ENCODE measurements at places on chromosomes 5 and 9.

DNA sequence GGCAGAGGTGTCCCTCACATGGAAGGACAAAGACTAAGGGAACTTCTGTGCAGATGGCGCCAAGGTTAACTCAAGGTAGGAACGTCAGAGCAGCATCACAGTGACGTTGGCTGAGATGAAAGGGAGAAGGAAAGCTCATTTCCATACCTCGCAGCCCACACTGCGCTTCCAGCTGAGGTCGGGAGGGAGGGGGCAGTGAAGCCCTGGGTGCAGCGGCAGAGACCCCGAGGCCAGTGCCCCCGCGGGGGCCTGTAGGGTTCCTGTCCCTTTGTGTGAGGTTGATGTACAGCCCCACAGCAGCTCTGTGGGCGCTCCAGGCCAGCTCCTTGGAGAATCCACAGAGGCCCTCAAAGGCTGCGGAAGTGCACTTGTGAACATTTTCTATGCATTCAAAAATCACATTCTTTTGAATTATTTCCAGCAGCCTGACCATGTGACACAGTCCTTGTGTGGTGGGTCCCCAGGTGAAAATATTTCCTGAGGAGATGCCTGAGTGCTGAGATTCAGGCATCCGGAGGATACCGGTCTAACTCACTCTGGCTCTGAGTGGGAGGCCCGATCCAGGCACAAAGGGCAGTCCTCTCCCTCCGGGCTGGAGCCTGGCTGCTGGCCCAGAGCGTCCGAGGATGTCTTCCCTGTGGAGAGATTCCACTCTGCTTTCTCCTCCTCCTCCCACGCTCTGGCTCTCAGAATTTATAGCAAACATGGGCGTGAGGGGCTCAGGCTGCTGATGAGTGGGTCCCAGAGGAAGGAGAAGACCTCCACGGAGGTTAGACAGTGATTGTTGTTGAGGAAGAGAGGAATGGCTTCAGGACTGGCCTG lies 150.7 kb downstream of the ICE1 start:
- no peak for DNase-seq

DNA sequence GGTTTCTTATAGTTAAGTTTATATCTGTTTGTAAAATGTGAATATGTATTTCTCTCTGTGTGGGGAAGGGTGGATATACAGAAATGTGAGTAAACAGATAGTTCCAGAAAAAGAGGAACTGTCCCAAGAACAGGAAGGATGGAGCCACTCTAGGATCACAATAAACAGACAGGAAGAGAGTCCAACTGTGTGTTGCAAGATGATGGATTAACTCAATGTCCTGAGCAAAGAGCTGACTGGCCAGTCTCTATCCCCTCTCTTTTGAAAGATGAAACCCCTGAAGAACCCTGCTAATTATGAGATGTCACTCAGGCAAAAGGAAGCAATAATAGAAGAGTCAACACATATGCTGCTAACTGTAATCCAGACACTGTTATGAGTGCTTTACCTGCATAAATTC lies 202.7 kb downstream of the SEMA6A start:
- peak; percentile 12 for DNase-seq

DNA sequence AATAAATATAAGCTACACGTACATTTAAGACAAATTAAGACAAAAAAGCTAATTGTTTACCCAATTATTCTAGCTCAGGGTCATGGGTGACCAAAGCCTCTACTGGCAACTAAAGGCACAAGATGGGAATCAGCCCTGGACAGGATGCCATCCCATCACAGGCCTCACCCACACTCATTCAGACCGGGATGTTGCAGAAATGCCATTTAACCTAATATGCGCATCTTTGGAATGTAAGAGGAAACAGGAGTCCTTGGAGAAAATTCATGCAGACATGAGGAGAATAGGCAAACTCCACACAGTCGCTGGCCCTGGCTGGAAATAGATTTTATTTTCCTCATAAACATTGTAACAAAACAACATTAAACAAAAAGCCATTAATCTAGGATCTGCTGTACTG lies 2003.8 kb upstream of the CDH9 start:
- DNase-seq: no peak

- no peak for DNase-seq
Observed at GRCh38 chr9:36818965-36819870, 214.8 kb downstream of the PAX5 start.

GRCh38 chr5:155309021-155309746 lies 295.6 kb downstream of the KIF4B start:
- DNase-seq: no peak

GRCh38 chr9:126084008-126084407 lies 242.6 kb upstream of the MVB12B start:
- DNase-seq: no peak

Data from CD14-positive monocyte (primary cell).